ENCODE measurements at places on chromosomes 1 and 21.
A peak's percentile ranks its signal among the peaks of the same experiment; 100 is the strongest.

DNA sequence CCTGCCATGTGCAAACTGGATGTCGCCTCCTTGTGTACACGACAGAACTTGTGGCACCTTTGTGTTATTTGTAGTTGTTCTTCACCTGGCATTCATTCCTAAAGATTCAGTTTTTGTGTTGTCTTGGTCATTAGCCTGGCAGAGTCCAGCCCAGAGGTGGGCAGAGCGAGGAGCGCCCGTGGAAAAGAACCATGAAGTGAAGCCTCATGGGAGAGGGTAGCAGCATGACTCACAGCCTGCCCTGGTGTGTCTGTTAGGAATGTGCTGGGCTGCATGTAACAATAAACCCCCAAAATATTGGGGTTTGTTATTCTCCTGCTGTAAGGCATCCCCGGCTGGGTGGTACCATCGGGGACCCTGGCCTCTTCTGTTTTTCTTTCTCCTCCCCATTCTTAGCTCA lies 124.9 kb upstream of the TMEM51 start:
- DNase-seq = no peak

GRCh38 chr1:50358962-50359361 lies 64.3 kb downstream of the DMRTA2 start:
- no peak for DNase-seq

DNA sequence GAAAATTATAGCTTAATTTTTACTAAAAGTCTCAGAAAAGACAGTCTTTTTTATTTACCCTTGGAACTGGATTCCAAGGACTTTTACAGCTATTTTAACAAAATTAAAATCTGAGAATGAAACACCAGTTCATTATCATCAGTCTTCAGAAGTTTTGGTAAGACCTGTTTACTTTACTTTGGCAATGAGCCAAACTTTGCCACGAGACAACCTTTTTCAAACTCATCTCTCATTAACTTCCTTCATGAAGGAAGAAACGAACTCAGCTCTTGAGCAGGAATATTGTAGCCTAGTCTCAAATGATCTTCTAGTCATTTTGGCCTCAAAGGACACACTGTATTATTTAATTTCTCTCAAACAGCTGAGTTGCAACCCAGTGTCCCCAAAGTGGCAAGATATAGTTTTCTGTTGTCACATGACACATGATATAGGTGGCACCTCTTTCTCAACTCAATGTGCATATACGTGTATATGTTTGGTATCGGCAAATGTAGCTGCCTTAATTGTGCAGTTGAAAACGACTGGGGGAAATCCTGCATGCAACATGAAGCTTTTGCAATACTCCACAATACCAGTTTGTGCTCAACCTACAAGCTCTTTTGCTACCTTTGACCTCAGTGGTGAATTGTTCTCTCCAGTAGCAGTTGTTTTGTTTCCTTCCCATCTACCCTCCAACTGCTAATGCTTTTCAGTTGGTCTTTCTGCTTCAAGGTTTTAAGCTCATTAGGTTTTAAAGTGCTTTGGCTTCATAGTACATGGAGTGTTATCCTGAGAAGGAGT lies 8.4 kb upstream of the GNG4 start:
- DNase-seq = no peak

- no peak for DNase-seq
Observed at GRCh38 chr1:229092377-229093237, 178.3 kb upstream of the RAB4A start.

- DNase-seq = no peak
Observed at GRCh38 chr1:51345300-51345687, 14.9 kb upstream of the TTC39A start.

DNA sequence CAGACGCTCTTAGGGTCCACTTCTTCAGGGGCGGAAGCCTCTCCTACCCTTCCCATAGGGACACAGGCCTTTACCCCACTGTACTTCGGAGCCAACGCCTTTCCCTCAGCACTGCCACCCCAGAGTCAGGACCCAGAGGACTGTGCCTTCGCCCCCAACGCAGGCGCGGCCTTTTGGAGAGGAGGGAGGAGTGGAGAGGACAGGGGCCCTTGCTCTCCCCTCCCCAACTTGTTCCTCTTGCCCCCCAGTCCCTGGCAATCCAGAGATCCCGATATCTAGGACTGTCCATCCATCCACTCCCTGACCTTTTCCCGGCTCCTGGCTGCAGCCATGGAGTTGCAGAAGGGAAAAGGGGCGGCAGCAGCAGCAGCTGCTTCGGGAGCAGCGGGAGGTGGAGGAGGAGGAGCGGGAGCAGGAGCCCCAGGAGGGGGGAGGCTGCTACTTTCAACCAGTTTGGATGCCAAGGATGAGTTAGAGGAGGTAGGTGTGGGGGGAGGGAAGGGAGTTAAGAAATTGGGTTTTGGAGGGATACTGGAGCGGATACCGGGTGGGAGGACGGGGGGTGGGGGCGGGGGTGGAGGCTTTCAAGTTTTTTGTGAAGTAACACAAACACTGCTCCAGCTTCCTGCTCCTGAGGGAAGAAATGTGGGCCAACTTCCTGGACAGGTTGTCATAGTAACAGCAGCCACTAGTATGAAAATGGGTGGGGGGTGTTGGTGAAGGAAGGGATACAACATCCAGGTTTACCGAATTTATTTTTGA lies 636 bp downstream of the INTS3 start:
- DNase-seq = peak; percentile 46

DNA sequence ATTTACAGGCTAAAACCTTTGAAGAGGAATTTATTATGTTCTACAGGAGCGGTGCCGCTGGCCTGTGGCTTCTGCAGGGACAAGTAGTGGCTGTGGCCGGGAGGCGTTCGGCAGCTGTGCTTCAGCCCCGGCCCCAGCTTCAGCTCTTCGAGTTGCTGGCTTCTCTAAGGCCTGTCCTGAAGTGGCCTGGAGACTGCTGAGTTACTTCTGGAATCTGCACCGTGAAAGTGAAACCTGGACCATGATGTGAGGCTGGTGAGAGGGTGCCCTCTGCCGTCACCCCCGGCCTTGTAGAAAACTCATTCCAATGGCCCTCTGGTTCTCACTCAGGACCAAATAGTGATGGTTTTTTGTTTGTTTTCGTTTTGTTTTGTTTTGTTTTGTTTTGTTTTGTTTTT lies 48.1 kb downstream of the PRKCZ start:
- no peak for DNase-seq

All from tibial artery (tissue), 4 donors.